ENCODE measurements at places on chromosomes 2 and 18. TPM values are rescaled to one million over a fixed set of nuclear protein-coding genes. Genes with fewer than 3 reads are reported as not detected.
A peak's percentile ranks its signal among the peaks of the same experiment; 100 is the strongest.

CFAP221 gene
- 0.37 TPM for total RNA-seq

SEPTIN10 gene
- 57.5 TPM for total RNA-seq

ALPG gene
- 0.89 TPM for total RNA-seq

NDC80 gene
- total RNA-seq, result 59.3 TPM

L3MBTL4 gene
- 0.59 TPM for total RNA-seq

ESPNL gene
- 1.5 TPM for total RNA-seq

SPDYA gene
- total RNA-seq, result 0.28 TPM

UGT1A8 gene
- total RNA-seq, result not detected

RAB6C gene
- not detected for total RNA-seq

DNA sequence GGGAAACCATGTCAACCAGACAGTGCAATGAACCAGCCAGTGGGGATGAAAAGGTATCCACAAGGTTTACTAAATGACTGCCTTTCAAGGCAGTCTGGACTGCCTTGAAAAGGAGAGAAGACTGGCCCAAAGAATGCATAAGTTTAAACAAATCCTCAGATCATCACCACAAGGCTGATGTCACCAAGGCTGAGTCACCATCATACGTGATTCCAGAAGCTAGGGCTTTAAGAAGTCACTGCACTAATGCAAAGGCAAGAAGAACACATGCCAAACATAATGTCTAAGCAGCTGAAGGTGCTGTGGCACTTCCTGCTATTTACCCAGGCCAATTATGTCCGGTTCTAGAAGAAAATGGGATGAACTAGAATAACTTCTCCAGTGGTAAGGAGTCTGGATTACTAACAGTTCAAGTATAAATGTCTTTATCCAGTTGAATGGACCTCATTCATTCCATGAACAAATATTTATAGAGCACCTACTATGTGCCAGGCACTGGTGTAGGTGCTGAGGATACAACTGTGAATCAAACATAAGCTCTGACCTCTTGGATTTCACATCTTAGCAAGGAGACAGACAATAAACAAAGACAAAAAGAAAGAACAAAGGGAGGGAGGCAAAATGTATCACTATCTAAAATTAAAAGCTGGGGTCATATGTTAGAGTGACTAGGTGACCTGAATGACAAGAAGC is 37.6 kb upstream of the ONECUT2 start:
- no peak for DNase-seq

DNA sequence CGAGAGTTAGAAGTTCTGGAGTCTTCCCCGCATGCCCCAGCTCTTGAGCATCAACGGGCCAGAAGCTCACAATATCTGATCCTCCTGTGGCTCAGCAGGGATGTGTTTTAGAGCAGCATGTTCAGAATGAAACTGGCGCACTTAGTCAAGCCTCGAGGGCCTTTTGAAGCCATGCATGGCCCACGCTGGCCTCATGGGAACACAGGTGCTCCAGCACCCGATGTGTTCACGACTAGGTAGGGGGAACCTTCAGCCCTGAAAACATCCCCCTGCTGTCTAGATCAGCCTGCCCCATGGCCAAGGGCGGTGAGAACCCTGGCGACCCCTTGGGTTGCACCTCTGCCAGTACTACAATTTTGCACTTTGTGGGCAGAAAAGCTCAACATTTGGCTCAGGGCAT is 32.8 kb downstream of the MSH6 start:
- DNase-seq, result no peak

DNA sequence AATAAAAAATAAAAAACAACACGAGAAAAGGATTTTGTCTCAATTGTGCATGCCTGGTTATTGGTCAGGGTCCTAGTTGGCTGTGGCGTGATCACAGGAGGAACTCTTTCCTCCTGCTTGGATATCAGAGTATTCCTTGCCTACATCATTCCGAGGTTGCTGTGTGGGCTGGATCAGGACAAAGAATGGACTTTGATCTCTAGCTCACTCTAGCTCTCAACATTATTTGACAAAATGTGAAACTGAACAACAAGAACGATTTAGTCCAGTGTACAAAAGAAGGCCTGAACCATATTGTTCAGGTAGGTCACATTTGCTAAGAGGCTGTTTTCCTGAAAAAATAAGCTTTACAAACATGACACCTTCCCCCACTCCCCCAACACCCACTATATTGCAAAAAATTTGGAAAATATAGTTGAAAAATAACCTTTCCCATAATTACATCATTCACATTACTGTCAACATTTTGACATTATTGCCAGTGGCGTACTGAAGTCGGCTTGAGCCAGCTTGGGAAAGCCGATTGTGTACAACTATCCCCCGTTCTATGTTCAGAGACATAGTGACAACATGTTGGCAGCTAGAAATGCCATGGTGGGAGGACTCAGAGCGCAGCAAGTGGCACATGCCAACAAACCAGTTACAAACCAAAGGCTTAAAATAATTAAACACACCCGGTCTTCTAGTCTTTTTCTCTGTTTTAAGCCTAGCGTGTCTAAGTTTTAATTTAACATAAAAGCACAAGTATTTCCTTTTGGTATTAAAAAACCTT is 179.0 kb downstream of the LPIN1 start:
- no peak for DNase-seq

GRCh38 chr2:64214281-64215115 is 70.3 kb upstream of the PELI1 start:
- DNase-seq, result no peak

DNA sequence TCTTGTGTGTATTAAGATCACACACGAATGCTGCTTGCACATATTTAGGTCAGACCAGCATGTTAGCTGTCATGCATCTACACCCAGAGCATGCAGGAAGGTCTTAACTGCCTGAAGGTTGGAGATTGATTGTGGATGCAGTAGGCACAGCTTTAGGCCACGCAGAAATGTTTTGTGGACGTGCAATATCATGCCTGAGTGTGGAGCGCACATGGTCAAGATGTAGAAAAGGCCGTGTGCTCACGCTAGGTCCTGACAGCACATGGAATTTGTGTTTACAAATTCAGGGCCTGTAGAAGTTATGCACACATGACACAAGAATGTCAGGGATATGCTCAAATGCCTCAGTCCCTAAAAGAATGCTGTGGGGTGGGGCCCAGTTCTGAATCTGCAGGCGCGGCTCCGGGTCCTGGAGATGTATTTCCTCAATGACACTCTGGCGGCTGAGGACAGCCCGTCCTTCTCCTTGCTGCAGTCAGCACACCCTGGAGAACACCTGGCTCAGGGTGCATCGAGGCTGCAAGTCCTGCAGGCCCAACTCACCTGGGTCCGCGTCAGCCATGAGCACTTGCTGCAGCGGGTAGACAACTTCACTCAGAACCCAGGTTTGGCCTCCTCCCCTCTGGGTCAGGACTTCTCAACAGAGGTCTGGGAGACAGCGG is 27.9 kb downstream of the MARCO start:
- peak; percentile 6 for DNase-seq

GRCh38 chr2:143807671-143808070 is 678.5 kb downstream of the ARHGAP15 start:
- DNase-seq, result no peak

GRCh38 chr2:132824716-132825115 is 154.7 kb upstream of the LYPD1 start:
- DNase-seq, result no peak

- DNase-seq, result no peak
Observed at GRCh38 chr18:13412017-13412416, 193.5 kb downstream of the LDLRAD4 start.

DNA sequence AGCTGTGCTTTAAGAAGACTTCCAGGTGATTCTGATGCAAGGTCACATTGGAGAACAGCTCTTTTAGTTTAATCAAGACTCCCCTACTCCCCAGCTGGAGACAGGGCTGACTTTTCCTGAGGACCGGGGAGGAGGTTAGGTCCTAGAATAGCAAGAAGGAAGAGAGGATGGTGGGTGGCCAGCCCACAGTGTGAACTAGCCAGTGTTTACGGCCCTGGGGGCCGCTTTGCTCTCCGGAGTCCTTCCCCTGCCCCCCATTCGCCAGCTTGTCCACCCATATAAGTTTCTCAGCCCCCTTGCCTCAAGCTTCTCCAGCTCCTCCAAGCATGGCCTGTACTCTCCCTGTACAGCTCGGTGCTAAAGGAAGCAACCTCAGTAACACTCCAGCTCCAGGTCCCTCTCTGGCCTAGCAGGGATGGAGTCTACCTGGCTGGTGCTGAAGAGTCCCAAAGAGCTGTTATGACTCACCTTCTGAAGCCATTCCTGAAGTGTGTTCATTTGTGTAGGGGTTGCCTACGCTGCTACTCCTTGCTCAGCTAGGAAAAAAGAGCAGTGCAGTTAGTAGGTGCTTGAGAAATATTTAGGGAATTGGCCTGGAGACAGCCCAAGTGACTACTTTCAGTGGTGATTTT is 7.9 kb downstream of the INPP4A start:
- no peak for DNase-seq

- DNase-seq, result no peak
Observed at GRCh38 chr2:240441326-240441992, 6.0 kb downstream of the GPC1 start.

DNA sequence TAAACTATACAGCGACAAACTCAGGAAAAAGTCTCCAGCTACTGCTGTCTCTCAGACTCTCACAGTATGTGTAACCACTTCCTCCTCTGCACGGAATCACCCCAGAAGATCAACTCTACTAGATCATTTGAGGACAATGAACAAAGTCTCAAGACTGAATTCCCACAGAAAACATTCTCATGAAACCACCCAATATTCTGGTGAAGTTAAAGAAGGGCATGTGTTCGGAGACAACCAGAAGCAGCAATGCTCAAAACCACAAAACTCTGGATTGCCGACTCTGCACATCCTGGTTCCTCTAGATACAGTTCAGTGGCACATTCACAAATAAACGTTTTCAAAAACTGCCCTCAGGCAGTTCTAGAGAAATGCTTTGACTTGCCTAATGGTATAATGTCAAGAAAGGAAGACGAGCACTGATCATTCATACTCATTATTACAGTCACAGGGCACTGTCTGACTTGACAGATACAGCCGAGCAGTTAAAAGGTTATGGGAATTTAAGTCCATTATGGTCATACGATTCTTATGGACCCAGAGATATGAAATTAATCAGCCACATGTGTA is 91.9 kb upstream of the STK17B start:
- DNase-seq, result no peak

DNA sequence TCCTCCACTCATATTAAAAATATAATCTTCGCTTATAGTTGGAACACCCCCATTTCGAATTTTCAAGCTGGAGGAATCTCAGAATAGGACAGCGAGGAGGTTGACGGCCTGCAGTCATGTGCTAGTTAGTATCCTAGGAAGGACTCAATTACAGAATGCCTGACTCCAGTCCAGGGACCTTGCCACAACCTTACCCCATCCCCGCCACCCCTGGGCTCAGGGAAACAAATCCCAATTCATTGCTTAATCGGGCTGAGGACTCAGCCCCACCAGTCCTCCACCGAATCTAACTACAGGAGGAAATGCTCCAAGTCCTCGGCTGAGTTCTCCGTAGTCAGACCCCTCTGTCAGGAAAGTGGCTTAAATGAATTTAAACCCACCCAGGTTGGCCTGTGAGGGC is 31.7 kb upstream of the ZBTB7C start:
- DNase-seq, result no peak

DNA sequence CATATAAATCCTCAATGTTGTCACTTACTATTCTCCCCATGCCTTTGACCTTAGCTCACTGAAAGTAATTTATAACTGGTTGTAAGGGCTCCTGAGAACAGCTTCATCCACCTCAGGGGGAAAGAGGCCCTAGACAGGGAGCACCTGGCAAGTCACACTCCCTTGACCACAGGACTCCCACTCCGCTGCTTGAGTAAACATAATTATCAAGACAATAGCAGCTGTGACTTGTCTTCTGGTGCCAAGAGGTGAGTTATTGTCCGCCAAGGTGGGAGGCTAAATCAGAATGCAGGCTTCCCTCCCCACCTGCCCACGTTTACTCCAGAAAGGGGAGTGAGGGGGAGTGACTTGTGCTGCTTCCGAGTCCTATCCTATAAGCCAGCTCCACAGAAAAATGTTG is 230.6 kb upstream of the LRATD1 start:
- DNase-seq, result peak; percentile 24

GRCh38 chr2:131572175-131572574 is 44.5 kb downstream of the CCDC74A start:
- DNase-seq, result no peak

DNA sequence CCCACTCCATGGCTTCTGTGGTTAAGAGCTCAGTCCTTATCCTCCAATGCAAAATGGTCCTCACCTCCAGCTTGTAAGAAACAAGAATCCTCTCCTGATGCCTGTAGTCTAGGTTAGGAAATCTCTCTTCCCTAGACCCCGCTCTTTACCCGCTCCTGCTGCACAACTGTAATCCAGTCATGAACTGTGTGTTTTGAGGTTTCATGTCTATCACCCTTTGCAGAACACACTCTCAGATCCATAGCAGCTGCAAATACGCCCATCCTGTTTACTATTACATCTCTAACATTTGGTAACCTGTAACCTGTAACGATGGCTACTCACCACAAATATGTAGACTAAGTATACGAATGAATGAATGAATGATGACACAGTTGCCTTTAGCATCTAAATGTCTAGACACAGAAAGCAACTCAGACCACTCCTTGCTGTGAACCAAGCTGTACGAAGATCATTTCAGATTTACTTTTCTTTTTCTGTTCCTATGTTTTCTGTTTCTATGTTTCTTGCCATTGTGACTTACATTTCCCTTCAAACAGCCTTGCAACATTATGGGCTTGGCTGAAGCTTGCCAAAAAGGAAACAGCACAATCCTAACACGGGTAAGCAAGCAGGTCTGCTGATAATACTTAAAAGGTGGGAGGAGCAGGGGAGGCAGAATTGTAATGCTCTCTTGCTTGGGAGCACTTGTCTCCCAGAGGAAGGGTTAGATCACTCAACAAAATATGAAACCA is 53.7 kb downstream of the EPHA4 start:
- no peak for DNase-seq

DNA sequence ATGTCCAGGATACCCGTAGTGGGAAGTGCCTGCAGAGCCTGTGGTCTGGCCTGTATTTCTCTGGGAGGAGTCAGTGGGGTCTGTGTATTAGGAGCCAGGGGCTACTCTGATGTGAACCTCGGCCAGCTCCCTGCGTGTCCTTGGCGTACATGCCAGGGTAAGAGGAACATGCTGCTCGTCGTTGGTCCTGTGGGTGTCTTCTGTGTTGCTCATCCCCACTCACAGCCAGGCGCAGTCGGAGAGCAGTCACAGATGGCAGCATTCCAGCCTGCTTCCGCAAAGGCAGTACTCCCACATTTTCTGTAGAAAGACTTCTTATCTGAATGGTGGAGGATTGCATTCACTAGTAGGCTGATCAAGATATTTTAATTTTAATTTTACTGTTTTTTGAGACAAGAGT is 84.9 kb downstream of the DGKD start:
- DNase-seq, result no peak

DNA sequence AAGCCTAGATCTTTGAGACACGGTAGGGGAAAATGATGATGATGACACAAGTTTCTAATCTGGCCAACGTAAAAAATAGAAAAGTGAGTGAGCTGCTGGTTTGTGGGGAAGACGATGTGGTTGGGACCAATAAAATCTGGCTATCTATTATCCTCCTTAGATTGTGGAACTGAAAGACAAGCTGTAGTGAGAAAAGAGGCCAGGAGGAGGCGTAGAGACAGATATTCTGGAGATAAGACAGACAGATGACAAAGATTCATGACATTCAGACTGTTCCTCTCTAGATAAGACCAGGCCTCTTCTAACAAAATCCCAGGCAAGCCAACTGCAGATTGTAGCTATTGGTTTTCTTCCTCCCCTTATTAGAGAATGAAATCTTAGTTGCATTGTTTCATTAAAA is 376.3 kb upstream of the UBE2E3 start:
- DNase-seq, result no peak

Data from H7 (cell line).